ENCODE measurements at places on chromosomes 1 and 21.

DNA sequence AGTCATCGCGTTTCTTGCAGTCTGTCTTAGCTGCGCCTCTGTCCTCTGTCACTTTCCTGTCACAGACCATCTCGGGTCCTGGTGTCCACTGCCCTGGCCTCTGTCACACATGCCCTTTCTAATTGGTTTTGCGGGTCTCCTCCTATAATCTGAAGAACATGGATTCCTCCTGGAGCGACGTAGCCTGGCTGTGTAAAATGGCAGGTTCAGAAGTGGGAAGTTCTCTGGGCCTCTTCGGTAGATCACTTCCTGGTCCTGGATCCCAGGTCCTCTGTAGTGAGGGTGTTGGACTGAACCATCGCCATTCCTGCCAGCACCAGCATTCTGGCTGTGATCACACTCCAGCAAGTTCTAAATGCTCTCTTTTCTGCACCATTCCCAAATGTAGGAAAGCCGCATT, 857 bp downstream of the FAM3B start:
- no peak for DNase-seq

GRCh38 chr1:7510389-7510931, 260.6 kb upstream of the VAMP3 start:
- DNase-seq: no peak

GRCh38 chr1:207745285-207745684, 6.6 kb upstream of the CD46 start:
- DNase-seq: no peak

- no peak for DNase-seq
Observed at GRCh38 chr1:223041481-223041880, 101.6 kb downstream of the TLR5 start.

DNA sequence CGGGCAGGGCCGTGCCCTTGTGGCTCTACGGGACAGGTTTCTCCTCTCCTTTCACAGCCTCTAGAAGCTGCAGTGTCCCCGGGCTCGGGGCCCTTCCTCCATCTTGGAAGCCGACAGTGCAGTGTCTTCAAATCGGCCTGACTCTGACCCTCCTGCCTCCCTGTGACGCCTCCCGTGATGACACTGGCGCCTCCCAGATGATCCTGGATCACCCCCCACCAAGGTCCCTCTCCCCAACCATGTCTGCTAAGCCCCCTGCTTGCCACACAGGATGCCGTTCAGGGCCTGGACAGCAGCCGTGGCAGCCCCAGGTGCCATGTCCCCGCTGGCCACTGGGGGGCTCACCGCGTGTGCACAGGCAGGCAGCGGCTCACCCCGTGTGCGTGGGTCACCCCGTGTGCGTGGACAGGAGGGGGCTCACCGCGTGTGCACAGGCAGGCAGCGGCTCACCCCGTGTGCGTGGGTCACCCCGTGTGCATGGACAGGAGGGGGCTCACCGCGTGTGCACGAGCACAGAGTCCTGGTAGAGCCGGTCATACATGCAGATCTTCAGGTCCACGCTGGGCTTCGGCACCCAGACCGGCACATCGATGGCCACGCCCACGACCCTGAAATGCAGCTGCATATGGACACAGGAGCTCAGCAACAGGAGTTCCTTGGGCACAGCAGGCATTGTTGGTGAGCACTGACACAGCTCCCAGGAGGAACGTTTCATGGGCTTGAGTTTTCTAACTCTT, 24.9 kb upstream of the TMEM52 start:
- DNase-seq: no peak

- no peak for DNase-seq
Observed at GRCh38 chr1:196654271-196654670, 2.4 kb downstream of the CFH start.

DNA sequence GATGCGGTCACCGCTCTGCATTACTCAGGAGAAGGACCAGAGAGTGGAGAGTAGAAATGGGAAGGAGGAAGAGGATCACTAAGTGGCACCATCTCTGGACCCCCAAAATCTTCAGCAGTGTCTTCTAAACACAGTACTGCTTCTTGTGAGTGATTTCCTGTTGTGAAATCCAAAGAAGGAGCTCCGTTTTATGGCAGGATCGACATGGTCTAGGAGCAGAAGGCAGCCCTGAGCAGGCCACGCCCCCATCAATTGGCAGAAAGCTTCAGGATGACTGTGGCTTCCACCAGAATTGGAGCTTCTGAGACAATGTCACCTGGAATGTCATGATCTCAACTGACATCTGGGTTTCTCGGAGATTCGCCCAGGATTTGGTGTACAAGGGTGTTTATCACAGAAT, 171.5 kb downstream of the ADSS2 start:
- no peak for DNase-seq

DNA sequence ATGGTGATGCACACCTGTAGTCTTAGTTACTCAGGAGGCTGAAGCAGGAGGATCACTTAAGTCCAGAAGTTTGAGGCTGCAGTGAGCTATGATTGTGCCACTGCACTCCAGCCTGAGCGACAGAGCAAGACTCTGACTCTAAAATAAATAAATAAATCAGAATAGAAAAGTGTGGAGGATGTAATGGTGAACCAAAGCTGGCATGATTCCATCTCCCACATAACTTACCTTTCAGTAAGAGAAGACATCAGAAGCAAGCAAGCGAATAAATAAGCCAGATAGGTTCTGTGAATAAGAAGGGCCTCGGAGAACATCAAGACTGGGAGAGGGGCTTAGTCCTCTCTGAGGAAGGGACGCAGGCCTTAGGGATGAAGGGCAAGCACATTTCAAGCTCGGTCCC, 59.5 kb downstream of the TOMM20 start:
- no peak for DNase-seq

GRCh38 chr1:44617703-44618029, 56.6 kb downstream of the TMEM53 start:
- DNase-seq: no peak

GRCh38 chr1:32334864-32335534, 1.0 kb downstream of the MARCKSL1 start:
- DNase-seq: no peak

GRCh38 chr1:10920063-10920626, 92.3 kb upstream of the TARDBP start:
- no peak for DNase-seq

- DNase-seq: no peak
Observed at GRCh38 chr1:152168535-152168868, 9.5 kb upstream of the RPTN start.

GRCh38 chr1:245862812-245863540, 644.1 kb downstream of the SMYD3 start:
- no peak for DNase-seq

DNA sequence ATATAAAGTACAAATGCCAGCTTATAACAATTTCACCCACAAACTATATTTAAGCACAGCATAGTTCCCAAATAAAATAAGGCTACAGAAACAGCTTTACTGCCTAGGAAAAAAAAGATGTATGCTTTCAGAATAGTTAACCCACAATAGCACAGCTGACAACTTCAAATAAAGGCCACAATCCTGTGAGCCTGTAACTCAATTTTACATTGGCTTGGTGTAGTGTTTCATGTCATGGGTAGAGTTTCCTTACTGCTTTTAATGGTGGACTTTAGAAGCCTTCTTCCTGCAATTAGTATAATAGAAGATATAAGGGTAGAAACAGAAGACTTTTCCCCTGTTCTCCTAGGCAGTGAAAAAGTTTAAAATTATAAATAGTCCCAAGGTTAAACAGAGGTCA, 44.3 kb upstream of the ZC3H11B start:
- no peak for DNase-seq

DNA sequence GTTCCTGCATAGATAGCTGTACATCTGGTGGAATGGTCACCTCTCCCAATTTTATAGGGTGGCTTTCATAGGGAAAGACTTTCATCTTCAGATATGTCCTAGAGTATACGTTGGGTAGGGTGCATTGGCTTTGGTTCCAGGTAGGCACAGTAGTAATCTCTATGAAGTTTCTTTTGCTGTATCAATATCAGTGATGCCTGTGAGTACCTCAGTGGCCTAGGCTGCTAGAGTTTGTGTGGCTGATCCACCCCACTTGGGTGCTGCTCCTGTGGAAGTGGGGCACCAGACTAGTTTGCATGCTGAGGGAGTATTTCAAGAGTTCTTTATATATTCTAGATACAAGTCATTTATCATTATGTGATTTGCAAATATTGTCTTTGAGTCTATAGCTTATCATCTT, 370.5 kb upstream of the VAMP3 start:
- DNase-seq: no peak

- DNase-seq: no peak
Observed at GRCh38 chr1:197825541-197825940, 50.3 kb upstream of the DENND1B start.

- no peak for DNase-seq
Observed at GRCh38 chr1:107057197-107058133, 991 bp downstream of the PRMT6 start.

- no peak for DNase-seq
Observed at GRCh38 chr1:12456979-12457378, 161.0 kb downstream of the DHRS3 start.

Data from skeletal muscle cell (primary cell).